ENCODE measurements at places on chromosomes 7 and 10. TPM values are rescaled to one million over a fixed set of nuclear protein-coding genes. Genes with fewer than 3 reads are reported as not detected.

Gene STAMBPL1
- 4.1 TPM for total RNA-seq

- DNase-seq = no peak
These were observed 8.1 kb downstream of the TOMM7 start for GRCh38 chr7:22814261-22815208.

DNA sequence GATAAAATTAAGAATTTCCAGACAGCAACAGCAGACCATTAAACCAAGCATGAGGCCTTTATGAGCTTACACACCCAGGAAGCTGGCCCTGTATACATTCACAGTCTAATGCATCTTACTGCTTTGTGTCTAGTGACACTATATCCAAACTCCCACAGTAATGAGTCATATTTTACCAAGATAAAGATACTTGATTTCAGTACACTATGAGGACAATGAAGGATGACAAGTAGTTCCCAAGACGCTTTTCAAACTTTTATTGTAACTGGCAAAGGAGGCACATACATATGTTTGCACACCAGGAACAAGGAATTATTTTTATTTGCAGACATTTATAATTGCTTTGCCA is 148.0 kb downstream of the TSPAN12 start:
- DNase-seq = no peak

DNA sequence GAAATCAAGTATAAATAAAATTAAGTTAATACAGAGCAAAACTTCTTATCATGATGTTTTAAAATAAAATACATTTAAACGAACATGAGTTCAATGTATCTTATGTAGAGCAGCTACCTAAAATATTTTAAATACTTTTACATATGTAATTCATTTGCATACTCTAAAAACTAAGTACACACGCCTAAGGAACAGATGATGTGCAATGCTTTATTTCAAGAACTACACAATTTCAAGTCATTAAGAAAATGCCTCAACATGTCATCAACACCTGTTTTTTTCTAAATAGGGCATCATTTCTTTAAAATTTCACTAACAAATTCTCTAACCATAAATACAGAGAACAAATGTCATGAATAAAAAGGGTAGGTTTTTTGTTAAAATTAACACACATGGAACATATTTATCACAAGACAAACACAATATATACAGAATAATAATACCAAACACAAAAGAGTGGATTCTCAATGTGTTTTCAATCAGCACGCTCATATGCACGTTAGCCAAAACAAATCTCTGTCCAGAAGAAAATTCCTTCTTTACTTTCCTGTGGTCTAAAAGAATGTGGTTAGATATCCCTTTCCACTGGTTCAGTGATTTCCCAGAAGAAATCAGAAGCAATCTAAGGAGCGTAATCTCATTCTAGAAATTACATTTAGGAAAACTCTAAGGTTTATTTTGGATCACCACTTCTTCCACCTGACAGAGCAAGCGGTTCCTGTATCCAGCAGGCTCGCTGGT is 73.0 kb upstream of the PFKP start:
- DNase-seq = no peak
